ENCODE measurements at places on chromosomes 13 and 19. TPM values are rescaled to one million over a fixed set of nuclear protein-coding genes. Genes with fewer than 3 reads are reported as not detected.

Gene KRTDAP
- not detected for total RNA-seq

Gene NOVA2
- total RNA-seq, result not detected

Gene INAFM1
- 0.36 TPM for total RNA-seq

Gene VN1R2
- total RNA-seq, result not detected

Gene OR7G2
- not detected for total RNA-seq

Gene BLOC1S3
- total RNA-seq, result 1.1 TPM

Gene KLF1
- total RNA-seq, result not detected

Gene SULT2A1
- not detected for total RNA-seq

Gene TEAD2
- total RNA-seq, result 31.7 TPM

Gene CFAP97D2
- not detected for total RNA-seq

Gene LGI4
- total RNA-seq, result not detected

Gene FGF14
- under 0.01 TPM for total RNA-seq

Gene VSIG10L
- under 0.01 TPM for total RNA-seq

Gene ACP7
- total RNA-seq, result not detected

Gene NALCN
- 5.6 TPM for total RNA-seq

Gene AMER2
- total RNA-seq, result not detected

Gene CPAMD8
- 0.36 TPM for total RNA-seq

Gene GADD45GIP1
- total RNA-seq, result 13.3 TPM

Gene APBA3
- total RNA-seq, result 8.6 TPM

Gene SIGLEC8
- total RNA-seq, result not detected

Gene TMC4
- total RNA-seq, result 0.72 TPM

Gene MZT1
- 3.6 TPM for total RNA-seq

Gene CYP2F1
- not detected for total RNA-seq

Gene CCDC194
- total RNA-seq, result not detected

Gene KLK10
- total RNA-seq, result not detected

Gene ZNF556
- total RNA-seq, result not detected

Gene ZNF493
- total RNA-seq, result 5.8 TPM

Gene COL4A2
- total RNA-seq, result 97.5 TPM

All from IMR-90 (cell line).